NCI-H526 (cell line): ENCODE measurements at places on chromosomes 16 and 17.

- peak; percentile 70 for DNase-seq
Observed at GRCh38 chr17:43940630-43941029, 1.6 kb downstream of the PPY start.

DNA sequence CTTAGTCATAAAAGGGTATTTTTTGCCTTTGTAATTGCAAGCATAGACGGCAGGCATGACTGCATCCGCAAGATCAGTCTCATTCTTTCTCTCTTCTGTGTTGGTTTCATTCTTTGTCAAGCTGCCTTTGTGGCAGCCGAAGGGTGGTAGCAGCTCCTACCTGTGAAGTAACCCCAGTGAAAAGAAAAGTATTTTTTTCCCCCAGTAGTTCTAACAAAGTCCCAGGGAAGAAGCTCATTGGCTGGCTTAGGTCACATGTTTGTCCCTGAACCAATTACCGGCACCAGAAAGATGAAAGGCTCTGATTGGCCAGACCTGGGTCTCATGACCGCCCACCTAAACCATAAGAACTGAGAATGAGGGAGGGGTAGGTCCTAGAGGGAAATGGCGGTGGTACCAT lies 110.7 kb downstream of the RAP1GAP2 start:
- DNase-seq, result no peak

DNA sequence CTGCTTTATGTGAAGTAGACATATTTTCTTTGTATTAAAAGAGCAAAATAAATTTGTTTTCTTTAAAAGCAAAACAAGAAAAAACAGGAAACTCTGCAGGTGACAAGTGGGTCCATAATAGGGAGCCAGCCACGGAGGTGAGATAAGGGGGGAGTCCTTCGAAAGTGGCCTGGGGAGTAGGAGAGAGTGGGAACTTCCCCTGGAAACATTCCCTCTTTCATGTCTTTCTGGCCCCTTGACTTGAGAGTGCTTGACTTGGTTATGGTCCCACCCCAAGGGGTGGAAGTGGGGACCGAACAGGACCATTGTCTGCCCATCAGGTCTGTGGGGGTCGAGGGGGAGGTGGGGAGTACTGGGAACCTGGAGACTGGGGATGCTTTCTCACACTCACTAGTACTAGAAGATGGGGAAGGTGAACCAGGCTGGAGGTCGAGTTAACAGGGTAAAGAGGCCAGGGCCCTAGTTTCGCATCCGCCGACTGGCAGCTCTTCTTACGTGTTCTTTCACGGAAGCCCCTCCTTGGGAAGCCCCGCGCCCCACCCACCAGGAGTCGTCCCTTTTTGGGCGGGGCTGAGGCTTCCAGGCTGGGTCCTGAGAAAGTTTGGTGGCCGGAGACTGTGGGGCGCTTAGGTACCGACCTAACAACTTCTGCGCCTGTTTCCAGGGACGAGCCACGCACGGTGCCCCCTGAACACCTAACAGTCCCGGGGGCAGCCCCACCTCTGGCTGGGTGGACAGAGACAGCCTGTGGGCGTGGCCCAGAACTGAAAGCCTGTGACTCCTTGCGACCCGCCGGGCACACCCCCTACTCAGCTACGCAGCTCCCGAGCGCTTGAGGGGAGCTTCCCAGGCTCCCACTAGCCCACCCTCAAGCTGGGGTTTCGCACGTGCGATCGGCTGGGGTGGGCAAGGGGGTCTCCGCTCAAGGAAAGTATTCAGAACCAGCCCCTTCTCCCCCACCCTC lies 790 bp downstream of the TRADD start:
- DNase-seq, result no peak

GRCh38 chr16:17037499-17037898 lies 433.3 kb downstream of the XYLT1 start:
- no peak for DNase-seq

DNA sequence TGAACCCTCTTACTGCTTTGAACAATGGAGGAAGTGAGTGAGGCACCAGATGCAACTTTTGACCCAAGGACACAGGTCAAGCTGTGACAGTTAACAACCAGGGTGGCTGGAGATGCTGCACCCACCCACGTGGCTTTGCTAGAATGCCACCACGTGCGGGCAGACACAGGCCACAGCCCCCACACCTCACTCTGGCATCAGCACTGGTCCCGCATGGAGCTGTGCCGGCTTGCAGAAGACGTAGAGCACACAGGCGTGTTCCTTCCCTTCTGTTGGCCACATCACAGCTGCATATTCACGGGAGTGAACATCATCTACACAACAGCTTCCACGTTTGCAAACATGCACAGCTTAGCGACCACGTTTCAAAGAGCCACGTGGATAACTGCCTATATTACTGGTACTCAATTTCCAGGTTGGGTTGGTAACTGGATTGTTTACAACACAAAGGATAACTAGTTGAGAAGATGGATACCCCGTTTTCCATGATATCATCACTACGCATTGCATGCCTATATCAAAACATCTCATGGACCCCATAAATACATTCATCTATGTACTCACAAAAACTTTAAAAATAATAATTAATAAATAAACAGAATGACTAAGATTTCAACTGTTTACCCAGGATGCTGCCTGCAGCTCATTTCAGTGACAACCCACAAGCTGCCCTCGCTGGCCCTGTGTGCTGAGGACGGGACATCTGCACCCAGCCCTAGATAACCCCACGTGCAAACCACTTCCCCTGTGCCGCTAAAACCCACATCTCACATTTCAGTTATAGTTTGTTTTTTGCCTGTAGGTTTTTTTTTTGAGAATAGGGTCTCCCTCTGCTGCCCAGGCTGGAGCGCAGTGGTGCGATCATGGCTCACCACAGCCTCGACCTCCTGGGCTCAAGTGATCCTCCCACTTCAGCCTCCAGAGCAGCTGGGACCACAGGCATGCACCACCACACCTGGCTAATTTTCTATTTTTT lies 132.0 kb downstream of the ANKRD11 start:
- no peak for DNase-seq

- no peak for DNase-seq
Observed at GRCh38 chr17:9818760-9819159, 3.1 kb downstream of the GSG1L2 start.
